ENCODE measurements at places on chromosomes 2 and 18.

- DNase-seq = no peak
Measured at GRCh38 chr2:8535821-8536685, 145.8 kb upstream of the ID2 start.

- DNase-seq = no peak
Measured at GRCh38 chr2:60358476-60358875, 195.0 kb downstream of the BCL11A start.

DNA sequence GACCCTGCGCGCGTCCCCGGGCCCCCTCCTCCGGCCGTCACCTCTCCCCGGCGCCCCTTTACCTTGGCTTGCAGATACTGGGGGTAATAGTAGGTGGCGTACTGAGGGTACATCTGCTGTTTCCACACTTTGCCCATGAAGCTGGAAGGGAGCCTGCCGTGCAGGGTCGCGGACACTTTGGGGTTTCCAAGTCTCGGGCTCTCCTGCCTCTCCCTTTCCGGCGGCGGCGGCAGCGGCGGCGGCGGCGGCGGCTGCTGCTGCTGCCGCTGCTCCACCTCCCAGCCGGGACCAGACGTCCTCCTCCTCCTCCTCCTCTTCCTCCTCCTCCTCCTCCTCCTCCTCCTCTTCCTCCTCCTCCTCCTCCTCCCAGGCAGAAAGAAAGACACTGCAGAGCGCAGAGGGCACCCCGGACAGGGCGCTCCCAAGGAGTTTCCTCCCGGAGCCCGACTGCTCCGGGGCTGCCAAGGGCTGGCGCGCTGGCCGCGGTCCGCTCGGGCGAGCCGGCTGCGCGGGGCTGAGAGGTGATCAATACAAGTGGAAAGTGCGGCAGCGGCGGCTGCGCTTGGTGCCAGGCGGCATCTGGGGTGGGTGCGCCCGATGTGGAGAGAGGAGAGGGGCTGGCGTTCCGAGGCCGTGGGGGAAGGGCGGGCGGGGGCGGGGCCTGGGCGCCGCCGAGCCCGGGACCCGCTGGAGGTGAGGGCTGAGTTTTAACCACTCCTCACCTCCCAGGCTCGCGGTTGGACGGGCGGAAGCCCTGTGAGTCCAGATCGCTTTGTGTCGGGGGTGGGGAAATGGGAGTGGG lies at the start of gene RBMS1:
RBMS1 (minus strand) TSS at position 581 of the 802 bp plus-strand sequence; CDS start at position 137, 444 bp downstream.
- DNase-seq = peak; percentile 32

- DNase-seq = no peak
Measured at GRCh38 chr2:68715353-68716041, 19.1 kb upstream of the ARHGAP25 start.

DNA sequence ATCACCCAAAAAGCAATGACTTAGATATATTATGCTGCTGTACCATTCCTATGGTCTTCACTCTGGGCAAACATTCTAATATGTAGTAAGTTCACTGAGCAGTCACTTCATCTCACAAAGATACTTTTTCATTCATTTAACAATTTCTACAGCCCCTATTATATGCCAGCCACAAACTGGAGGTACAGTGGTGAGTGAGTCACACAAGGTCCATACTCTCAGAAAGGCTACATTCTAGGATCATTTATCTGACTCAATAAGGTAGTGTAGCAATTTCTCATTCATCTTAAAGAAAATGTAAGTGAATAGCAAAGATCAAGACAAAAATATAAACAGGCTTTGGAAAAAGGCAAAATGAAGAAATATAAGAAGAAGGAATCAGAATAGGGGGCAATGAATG lies 40.5 kb downstream of the NHEJ1 start:
- no peak for DNase-seq

- no peak for DNase-seq
Measured at GRCh38 chr18:71995904-71996465, 548.2 kb downstream of the CBLN2 start.

All from lower leg skin (tissue), 4 donors.